CD4-positive, alpha-beta T cell treated with Interleukin-4 for 1 hour (primary cell): ENCODE measurements at places on chromosomes 3 and 15.
A peak's percentile ranks its signal among the peaks of the same experiment; 100 is the strongest.

DNA sequence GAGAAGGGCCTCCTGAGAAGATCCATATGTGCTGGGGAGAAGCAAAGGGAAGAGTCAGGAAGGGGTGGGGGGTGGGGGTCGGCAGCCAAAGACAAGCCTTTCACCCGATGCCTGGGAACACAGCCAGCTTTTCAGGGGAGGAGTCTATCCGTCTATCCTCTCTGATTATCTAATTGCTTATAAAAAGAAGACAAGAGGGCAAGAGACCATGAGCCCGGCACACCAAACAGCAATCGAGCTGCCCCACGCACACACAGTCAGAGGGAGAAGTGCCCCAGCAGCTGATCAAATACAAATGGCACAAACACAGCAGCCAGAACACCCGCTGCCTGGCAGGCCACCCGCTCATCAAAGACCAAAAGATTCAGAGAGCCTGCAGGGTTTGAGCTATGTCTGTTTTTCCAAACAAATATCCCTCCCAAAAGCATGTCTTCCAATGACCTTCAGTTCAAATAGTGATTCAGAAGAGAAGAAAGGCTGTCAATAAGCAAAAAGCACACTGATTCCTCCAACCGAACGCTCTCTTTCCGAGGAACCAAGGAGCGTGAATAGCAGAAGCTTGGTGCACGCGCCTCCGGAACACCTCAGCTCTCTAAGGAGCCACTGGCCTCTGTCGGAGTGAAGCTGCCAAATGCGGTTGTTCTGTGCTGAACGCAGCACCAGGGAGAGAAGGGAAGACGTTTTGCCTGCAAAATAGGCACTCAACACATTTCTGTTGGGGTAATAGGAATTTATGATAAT is 419.2 kb downstream of the OCA2 start:
- DNase-seq: no peak

GRCh38 chr15:61171209-61171608 is 57.9 kb downstream of the RORA start:
- no peak for DNase-seq

DNA sequence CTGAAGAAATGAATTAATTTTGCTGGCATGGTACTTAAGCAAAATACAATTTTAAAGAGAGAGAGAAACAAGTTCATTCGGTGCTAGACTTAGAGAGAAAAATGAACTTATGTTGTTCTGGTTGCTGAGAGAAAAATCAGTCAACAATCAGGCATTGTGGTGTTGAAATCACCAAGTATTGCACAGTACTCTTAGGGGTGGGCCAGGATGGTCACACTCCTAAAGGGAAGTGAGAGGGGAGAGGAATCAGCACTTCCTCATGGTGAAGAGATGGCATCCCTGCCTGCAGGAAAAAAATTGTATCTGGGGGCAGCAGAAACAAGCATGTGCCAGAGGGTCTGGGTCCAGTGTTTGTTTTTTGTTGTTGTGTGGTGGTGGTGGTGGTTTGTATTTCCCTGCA is 7.0 kb upstream of the DMXL2 start:
- DNase-seq: peak; percentile 32

- no peak for DNase-seq
Observed at GRCh38 chr3:44055951-44056350, 185.7 kb upstream of the TOPAZ1 start.

- DNase-seq: no peak
Observed at GRCh38 chr15:36911322-36911944, 188.9 kb downstream of the MEIS2 start.

GRCh38 chr3:160370987-160371857 is 27.8 kb downstream of the IFT80 start:
- no peak for DNase-seq

GRCh38 chr3:12478326-12478725 is 6.0 kb upstream of the TSEN2 start:
- no peak for DNase-seq

DNA sequence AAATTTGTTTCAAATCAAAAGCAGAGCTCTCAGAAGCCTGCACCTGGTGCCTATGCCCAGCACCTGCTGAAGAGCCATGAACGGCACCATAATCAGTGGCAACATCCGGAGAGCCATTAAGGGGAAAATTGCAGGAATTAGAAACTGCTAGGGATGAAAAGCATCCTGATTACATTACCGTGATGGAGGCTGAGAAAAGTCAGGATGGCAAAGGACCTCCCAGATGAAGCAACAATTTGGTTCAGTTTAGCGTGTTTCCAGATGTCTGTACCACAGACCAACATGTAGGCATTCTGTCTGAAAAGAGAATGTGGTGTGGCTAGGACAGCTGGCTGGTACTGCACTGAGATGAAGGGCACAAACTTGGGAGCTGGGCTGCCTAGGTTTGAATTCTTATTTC is 106.1 kb downstream of the EOMES start:
- no peak for DNase-seq

DNA sequence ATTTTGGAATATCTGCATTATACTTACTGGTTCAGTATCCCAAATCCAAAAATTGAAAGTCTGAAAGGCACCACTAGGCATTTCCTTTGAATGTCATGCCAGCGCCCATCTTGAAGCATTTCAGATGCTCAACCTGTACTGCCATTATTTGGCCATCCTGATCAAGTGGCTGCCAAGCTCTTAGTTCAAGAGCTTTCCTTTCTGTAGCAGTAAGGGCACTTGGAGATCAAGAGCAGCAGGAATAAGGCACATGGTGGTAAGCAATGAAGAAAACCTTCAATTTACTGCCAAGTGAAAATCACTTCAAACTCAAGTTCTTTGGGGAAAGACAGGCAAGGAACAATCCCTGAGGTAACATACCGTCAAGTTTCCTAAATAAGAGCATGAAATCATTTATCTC is 10.0 kb downstream of the RHOA start:
- DNase-seq: no peak

GRCh38 chr15:52207191-52207590 is 16.0 kb upstream of the GNB5 start:
- no peak for DNase-seq

- DNase-seq: no peak
Observed at GRCh38 chr15:95468820-95469219, 861.7 kb upstream of the NR2F2 start.

- DNase-seq: no peak
Observed at GRCh38 chr3:38577371-38578080, 72.0 kb downstream of the SCN5A start.

- no peak for DNase-seq
Observed at GRCh38 chr3:183930086-183930485, 45.4 kb upstream of the PARL start.

- DNase-seq: peak; percentile 67
Observed at GRCh38 chr15:78103406-78104118, 11.2 kb downstream of the SH2D7 start.

DNA sequence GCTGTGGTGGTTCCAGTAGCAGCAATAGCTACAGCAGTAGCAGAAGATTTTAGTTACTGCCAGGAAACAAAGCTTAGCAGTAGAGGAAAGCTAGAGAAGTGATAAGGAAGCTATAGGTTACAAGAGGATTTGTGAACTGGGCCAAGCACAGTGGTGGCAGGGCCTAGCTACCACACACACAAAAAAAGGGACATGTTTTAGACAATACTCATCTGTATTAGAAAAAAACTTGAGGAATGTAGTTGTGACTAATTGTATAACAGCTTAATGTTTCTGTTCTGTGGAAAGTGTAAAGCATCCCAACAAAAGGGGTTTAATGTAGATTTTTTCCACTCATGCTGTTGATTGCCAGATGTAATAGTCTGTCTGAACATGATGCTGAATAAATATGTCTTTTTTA is 29.9 kb upstream of the PFN2 start:
- DNase-seq: no peak

DNA sequence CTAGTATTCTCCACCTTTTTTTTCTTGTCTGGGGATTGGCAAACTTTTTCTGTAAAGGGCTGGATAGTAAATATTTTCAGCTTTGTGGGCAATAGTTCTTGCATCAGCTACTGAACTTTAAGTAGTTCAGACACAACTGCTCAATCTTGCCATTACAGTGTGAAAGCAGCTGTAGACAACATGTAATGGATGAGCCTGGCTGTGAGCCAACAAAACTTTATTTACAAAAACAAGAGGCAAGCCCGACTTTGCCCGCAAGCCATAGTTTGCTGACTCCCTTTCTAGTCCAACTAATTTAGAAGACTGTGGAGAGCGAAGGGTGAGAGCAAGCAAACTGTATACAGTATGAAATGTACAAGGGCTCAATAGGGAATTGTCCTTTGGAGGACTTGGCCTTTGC is 6.2 kb downstream of the FRMD4B start:
- no peak for DNase-seq

GRCh38 chr3:152459118-152459515 is 190.4 kb downstream of the MBNL1 start:
- no peak for DNase-seq

GRCh38 chr3:111734652-111735051 is 124.4 kb upstream of the PHLDB2 start:
- no peak for DNase-seq

DNA sequence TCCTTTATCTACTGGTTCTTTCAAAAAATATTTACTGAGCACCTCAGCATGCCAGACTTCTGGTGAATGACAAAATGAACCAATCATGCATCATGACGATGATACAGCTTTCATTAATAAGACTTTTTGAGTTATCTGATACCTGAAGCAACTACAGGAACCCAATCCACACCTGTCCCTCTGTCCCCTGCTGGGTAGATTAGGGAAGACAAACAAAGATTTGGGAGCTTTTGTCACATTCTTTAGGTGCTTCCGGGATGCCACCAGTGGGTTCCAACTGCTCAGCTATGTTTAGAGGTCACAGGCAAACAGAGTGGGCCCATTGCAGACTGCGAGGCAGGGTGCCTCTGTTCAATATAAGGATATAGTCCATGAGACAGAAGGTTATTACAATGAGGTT is 1020.5 kb upstream of the CFAP20DC start:
- no peak for DNase-seq

DNA sequence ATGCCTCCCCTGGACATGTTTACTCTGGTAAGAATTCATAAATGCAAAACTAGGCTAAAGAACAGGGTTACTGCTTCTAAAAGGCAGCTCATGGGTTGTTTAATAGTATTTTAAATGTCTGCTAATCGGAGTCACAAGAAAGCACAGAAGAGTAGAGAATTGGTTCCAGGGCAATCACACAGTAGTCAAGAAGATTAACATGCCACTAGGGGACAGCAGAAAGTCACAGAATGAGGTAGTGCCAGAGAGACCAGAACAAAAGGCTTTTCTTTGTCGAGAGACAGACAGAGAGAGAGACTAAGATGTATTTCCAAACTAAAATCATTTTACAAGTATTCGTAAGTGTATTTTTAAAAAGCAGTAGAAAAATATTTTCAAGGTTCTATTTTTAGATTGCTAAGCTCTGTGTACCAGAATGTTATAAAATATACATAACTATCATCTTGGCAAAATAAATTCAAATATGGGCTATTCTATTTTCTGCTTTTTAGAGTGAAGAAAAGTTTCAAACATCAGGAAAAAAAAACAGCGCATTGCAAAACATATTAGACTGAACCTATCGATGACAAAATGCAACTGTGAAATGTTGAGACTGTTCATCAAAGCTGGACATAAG is 78.3 kb upstream of the CDIN1 start:
- DNase-seq: no peak

GRCh38 chr3:25618028-25618427 is 46.7 kb downstream of the TOP2B start:
- no peak for DNase-seq

GRCh38 chr3:189372243-189372642 is 200.5 kb downstream of the TPRG1 start:
- DNase-seq: no peak

DNA sequence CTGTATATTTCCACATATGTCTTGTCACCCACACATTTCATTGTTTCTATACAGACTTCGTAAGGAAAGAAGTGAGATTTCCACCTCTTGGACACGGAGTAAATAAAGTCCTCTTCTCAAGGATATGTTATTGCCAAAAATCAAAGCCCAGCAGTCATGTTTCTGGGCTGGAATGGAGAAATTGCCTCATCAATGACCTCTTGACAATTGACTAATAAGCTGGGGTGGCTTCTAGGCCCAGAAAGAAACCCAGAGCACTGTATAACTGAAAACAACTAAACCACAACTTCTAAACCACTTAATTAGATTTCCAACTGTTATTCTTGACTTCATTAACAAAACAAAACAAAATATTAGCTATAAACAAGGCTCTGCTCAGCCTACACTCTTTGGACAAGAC is 56.4 kb upstream of the SLC24A5 start:
- DNase-seq: no peak

GRCh38 chr3:195441992-195442572 is 738 bp downstream of the ACAP2 start:
- DNase-seq: peak; percentile 55

GRCh38 chr3:132783152-132783551 is 60.9 kb upstream of the NPHP3 start:
- DNase-seq: no peak

DNA sequence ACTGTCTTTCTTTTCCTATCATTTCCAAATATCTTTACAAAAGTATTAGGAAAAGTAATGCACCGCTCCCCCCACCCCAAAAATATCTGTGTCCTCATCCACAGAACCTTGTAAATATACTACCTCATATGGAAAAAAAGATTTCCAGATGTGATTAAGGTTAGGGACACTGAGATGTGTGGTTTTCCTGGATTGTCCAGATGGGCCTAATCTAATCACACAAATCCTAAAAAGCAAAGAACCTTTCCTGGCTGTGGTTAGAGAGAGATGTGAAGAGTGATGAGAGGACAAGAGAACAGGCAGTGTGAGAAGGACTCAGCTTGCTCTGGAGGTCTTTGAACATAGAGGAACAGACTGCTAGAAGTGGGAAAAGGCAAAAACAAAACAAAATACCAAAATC is 77.7 kb downstream of the ROBO1 start:
- no peak for DNase-seq

- DNase-seq: no peak
Observed at GRCh38 chr15:50854601-50855490, 53.6 kb upstream of the AP4E1 start.

GRCh38 chr3:186075489-186075888 is 33.4 kb downstream of the ETV5 start:
- DNase-seq: no peak

DNA sequence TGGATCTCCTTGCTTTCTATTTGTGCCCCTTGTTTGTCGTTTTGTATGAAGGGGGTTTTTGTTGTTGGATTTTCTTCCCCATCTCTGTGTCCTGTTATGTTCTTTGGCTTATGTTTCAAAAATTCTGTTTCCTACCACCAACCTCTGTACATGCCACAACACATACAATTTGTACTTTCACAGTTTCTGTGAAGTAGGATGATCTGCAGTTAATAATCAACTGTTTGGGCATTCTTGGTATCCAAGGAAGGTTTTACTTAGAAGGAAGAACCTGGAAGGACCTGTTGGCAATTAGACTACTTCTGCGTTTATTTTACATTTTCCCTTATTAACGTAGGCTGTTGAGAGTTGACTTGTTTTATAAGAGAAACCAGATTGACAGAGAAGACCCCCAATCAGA is 8.3 kb downstream of the SETD5 start:
- DNase-seq: no peak

DNA sequence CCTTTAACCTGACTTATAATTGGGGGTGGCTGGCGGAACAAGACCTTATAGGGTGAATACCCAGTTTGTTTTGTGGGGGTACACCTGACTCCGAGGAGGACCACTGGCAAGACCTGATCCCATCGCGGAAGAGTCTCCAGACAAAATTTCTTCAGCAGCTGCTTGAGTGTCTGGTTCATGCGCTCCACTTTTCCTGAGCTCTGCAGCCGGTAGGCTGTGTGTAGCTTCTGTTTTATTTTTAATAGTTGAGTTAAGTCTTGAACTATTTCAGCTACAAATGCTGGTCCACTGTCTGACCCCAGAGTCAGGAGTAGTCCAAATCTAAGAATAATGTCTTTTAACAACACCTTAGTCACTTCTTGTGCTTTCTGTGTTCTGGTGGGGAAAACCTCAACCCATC is 21.2 kb upstream of the NOX5 start:
- DNase-seq: no peak

- no peak for DNase-seq
Observed at GRCh38 chr3:191008074-191008473, 145.6 kb upstream of the GMNC start.
